HFFc6 (cell line): ENCODE measurements at places on chromosomes 16 and 17. TPM values are rescaled to one million over a fixed set of nuclear protein-coding genes. Genes with fewer than 3 reads are reported as not detected.

DNA sequence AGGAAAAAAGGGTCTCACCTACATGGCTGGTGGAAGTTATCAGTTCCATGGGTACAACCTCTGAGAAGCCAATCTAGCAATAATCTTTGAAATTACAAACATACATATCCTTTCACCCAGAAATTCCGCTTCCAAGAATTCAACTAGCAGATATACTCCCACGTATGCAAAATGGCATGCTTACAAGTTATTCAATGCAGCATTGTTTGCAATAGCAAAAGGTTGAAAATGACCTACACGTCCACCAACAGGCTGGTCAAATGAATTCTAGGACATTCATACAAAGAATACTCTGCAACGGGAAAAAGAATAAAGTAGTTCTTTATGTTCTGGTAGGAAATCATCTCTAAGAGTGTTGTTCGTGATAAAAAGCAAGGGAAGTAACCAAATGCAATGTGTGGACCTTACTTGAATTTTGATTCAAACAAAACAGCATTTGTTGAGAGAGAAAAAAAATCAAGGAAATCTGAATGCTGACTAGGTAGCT, 63.7 kb upstream of the NLK start:
- no peak for DNase-seq

DNA sequence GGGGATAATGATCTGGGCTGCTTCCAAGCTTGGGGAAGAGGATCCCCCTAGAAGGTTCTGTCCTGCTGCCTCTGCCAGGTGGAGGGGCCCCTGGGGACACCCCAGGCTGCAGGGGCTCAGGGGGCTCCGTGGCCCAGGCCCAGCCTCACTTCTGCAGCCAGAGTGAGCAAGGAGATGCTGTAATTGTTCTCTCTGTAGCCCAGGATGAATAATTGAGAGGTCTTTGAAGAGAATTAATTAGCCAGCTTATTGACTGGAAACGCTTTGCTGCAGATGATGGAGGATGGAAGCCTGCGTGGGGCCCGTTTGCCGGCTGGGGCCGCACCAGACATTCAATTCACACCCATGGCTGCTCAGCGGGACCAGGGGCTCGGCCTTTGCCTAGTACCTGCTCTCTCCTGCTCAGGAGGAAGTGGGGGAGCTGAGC, 38.5 kb downstream of the TMEM235 start:
- no peak for DNase-seq

- DNase-seq: peak; percentile 98
Observed at GRCh38 chr17:45092911-45093430, 31.9 kb downstream of the NMT1 start.

DNA sequence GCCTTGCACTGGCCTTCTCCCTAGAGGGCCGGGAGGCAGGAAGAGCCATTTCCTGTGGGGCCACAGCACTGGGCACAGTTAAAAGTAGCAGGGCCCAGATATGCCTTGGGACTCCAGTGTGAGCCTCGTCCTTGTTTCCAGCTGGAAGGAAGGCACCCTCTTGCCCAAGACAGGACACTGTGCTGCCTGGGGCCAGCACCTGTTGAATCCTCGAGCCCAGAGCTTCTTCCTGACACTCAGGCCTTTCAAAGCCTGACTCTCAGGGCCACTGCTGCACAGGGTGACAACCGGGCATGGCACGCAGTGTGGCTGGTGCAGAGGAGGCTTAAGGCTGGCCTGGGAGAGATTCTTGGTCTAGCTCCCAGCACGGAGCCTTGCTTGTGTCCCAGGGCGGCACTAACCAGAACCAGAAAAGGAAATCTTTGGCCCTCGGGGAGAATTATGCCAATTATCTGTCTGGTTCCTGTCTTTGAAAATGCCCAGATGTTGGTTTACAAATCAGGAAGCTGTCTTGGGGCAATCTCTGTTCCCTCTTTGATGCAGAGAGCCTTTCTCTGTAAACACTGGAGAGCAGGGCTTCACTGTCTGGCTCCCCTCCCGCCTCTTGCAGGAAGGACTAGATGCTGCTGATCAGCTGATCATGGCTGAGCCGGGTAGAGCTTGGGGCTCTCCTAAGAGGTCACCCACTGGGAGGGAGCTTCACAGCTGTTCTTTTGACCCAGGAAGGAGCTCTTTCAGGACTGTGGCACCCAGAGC, 11.1 kb downstream of the LDHD start:
- DNase-seq: no peak

DNA sequence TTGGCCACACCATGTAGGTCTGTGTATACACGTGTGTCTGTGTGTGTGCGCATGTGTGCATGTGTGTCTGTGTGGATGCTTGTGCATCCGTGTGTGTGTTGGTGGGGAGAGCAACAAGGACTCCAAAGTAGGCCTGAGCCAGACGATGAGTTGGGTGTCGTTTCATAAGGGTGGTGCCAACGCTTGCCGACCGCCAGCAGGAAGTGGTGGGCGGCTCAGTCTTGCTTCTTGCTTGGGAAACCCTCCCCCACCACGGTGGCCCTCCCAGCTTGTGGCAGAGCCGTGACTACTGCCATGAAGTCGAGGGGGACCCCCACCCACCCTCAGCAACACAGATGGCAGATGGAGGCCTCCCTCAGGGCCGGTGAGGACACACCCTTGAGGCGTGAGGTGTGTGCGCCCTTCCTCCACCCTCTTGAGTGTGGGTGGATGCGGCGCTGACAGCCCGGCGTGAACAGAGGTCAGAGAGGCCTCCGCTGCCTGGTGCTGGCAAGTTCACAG, 17.5 kb downstream of the SBK1 start:
- DNase-seq: no peak

DNA sequence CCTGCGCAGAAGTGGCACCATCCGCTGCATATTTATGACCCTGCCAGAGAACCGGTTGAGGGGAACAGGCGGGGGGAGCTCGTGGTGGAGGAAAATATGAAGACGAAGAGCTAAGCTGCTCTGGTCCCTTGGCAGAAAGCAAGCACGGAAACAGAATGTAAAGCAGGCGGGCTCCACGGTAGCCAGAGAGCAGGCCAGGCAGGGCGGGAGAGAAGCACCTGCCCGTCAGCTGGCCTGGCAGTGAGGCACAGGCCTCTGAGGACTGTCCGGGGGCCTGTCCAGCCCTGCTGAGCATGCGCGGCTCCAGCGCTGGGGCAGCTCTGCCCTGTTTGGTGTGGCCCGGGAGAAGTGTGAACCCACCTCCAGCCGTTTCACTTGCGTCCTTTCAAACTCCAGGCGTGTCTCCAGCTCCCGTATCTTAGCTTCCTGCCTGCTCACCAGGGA, 46.7 kb downstream of the PIPOX start:
- no peak for DNase-seq

- no peak for DNase-seq
Observed at GRCh38 chr17:163514-164098, 17.8 kb downstream of the DOC2B start.

DNA sequence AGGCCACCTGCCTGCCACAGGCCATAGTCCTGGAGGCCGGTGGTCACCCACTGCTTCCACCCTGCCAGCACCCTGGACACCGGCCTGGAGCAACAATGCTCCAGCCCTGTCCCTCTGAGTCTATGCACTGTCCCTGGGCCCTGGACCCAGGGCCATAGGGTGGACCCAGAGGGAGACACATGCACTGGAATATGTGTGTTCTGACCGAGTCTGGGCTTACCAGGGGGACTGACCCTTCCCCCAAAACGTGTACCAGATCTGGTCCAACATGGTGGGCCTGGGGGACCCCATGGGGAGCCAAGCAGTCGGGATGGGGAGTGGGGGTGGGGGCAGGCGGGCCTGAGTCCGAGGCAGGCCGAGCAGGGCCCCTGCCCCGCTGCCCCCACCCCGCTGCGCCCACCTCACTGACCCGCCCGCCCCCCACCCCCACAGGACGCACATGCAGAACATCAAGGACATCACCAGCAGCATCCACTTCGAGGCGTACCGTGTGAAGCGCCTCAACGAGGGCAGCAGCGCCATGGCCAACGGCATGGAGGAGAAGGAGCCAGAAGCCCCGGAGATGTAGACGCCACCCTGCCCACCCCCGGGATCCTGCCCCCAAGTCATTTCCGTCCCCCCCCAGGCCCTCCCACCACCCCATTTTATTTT, 357.4 kb downstream of the SEC14L1 start:
- DNase-seq: no peak

DNA sequence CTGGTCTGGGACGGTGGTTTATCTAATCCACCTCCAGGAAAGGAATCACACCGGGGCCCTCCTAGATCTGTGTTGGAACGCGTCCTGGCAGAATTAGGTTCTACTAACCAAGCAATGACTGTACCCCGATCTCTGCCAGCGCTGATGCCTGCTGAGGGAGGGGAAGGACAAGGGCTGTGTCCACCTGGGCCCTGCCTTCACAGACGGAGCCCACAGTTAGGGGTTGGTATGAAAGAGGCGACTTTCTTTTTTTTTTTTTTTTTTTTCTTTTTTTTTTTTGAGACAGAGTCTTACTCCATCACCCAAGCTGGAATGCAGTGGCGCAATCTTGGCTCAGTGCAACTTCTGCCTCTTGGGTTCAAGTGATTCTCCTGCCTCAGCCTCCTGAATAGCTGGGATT, 9.9 kb upstream of the KRT19 start:
- no peak for DNase-seq

GRCh38 chr17:41140360-41141131, at the start of gene KRTAP4-6:
TSS of gene KRTAP4-6 (minus strand) at chr17:41140544. CDS start at chr17:41140487, 57 bp downstream.
- peak; percentile 88 for DNase-seq

- no peak for DNase-seq
Observed at GRCh38 chr16:48533931-48534330, 76.0 kb downstream of the N4BP1 start.

DNA sequence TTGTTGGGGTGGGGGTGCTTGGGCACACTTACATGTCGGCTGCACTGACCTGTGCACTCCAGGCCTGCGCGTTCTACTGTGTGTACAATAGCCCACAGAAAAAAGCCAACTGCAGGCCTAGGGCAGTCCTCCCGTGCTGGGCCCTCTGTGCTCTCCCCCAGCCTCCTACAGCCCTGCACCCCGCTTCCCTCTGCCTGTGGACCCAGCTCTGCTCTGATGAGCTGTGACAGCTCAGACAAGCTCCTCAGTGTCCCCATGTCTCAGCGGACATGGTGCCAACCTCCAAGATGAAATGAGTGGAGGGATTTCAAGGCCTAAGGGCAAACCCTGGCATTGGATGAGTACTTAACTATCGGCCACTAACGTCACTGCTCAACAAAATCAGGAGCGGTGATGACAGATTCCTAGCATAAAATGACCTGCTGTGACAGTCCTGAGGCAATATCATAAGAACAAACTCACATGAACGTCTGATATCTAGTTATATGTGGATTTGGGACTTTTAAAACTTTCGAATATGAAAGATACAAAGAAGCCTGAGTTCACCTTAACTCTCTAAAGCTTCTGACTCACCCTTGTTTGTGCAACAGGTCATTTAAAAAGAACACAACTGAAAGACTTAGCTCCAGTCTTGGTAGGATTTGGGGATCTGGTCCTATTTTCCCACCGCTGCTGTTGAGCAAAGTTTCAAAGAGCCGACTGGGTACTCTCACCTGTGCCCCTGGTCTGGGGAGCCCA, 34.7 kb downstream of the CCDC57 start:
- no peak for DNase-seq

DNA sequence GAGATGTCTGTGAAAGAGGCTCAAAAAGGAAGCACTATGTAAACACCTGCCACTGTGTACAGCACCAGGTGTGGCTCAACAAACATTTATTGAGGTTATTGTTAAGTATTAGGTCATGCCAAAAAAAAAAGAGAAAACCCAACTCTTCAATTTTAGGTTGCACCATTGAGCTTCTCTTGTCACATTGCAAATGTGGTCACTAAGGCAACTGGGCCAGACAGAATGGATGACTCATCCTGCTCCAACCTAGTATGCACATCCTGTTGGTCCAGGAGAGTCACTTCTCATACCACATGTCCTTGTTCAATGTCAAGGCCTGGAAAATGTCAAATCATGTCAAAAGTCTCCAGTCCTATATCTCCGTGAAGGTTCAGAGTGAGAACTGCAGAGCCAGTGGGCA, 25.0 kb downstream of the HOXB1 start:
- DNase-seq: peak; percentile 80

DNA sequence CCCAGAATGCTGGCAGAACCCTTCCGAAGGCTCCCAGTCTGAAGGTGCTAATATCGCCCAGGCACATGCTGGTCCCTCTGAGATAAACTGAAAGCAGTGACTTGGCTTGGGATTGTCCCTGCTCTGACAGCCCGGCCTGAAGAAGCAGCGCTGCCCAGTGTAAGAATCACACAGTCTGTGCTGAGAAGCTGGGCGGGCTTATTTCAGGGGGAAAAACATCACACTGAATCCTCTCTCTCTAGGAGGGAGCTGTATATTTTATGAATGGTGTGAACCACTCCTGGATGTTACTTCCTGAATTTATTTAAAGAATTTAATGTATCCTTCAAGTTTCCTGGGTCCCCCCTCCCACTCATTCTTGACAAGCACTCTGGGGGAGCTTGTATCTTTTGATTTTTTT, 36.3 kb downstream of the GAS7 start:
- no peak for DNase-seq

DNA sequence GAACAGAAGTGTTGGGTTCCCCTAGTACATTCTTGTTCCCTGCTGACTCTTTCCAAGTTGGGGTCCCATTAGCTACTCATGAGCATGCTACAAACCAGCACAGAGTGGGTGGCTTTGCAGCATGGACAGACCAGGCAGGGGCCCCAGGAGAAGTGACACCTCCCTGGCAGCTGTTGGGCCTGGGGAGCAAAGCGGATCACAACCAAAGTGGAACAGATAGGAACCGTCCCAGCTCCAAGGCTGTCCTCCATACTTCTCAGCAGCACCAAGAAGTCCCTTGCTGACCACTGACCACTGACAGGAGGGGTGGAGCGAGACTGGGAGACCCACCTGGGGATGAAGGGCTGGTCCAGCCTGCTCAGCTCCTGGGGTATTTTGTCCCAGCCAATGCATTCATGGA, 12.4 kb upstream of the GFAP start:
- DNase-seq: no peak

GRCh38 chr16:73878611-73879010, 418.0 kb upstream of the PSMD7 start:
- peak; percentile 66 for DNase-seq

GRCh38 chr16:86461037-86461436, 49.3 kb upstream of the FOXF1 start:
- no peak for DNase-seq

DNA sequence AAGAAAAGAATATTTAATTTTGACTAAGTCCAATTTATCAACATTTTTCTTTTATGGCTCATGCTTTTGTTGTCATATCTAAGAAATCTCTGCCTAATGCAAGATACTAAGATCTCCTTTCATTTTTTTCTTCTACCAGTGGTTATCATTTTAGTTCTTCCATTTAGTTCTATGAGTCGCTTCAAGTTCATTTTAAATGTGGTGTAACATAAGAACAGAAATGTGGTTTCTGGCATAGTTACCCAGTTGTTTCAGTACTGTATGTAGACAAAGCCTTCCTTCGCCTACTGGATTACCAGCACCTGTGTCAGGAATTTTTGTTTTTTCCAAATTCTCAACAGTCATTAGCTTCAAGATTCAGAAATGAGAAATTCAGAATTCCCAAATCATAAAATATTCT, 175.7 kb downstream of the PARN start:
- peak; percentile 53 for DNase-seq

PLLP gene
- total RNA-seq: not detected in 3 replicates

ADCY7 gene
- total RNA-seq: 31.2 to 43.6 TPM (median 37.1 TPM) in 3 replicates

C17orf100 gene
- total RNA-seq: 1.0 and 1.7 TPM in 2 replicates

JUP gene
- 1.9 and 7.4 TPM in 2 replicates for total RNA-seq

KARS1 gene
- total RNA-seq: 138 to 153 TPM (median 151 TPM) in 3 replicates

SPATA22 gene
- not detected in 3 replicates for total RNA-seq

IFI35 gene
- 6.4 to 19.8 TPM (median 9.4 TPM) in 3 replicates for total RNA-seq
